ENCODE measurements at places on chromosomes 4 and X.

DNA sequence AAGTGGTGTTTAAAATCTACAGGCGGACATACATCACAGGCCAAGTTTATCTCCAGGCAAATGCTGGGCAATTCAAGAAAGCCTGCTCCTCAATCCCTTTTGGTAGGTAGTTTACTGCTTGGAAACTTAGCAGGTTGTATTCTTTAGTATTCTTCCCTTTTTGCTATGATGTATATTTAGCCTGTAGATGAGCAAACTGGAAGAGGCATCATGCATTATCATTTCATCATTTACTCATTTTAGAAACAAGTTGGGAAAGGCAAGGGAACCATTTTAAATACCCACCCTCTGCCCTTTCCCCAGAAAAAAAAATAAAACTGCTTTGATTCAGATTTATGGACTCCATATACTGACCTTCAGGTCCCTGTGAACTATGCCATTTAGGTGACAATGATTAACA, 213.2 kb downstream of the CAMK2D start:
- no peak for DNase-seq

DNA sequence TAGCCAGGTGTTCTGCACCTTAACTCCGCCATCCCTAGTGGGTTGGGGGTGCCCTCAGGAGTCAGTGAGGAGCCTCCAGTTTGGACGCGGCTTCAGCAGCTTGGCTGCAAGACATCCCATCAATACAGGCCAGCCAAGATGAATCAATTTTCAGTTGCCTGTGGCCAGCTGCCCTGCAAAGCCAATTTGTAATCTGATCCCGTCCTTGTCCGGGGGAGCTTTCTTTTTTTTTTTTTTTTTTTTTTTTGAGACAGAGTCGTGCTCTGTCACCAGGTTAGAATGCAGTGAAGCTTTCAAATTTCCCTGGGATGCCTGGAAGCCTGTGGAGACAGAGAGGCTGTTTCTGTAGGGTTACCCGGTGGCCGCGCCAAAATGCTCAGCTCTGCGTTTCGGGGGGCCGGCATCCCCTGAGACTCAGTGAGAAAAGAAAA, 192.5 kb downstream of the ASMT start:
- no peak for DNase-seq

DNA sequence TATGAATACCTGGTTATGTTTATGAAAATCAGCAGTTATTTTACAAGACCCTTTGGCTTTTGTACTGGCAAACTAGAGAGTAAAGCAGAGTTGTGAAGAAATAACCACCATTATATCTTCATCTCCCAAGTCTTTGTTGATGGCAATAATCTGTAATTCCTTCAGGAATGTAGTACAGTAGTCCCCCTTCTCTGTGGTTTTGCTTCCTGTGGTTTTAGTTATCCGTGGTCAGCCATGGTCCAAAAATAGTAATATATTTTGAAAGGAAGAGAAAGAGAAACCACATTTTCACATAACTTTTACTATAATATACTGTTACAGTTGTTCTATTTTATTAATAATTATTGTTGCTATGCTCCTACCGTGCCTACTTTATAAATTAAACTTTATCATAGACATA, 27.8 kb downstream of the BANK1 start:
- no peak for DNase-seq

DNA sequence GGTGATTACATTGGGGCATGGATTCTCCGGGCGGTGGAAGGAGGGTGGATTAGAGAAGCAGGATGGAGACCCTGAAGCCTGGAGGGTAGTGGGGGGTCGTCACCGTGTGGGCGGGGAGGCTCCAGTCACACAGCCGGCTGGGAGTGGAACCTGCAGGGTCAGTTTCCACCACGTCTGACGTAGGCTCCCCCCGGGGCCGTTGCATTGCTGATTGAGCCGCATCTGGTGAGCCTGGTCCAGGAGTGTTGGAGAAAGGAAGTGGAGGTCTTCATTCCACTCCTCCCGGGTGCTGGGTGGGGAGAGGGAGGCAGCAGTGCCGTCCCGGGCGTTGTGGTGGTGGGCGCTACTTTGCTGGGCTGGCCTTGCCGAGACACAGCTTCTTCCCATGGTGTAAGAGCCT, 28.1 kb downstream of the TBC1D14 start:
- no peak for DNase-seq

DNA sequence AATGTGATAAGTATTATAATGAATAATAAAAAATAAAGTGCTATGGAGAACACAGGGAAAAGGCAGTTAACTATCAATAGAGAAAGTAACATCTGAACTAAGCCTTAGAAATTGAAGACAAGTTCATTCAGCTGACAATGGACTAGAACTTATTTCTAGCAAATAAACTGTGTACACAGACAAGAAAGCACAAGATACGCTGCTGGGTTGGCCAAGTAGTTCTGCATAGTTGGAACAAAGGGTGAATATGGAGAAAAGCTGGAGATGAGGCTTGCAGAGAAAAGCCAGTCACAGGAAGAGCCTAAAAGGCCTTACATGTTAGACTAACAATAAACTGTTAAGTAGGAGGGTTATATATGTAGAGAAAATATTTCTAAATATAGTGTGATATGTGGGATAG, 71.2 kb downstream of the WDFY3 start:
- no peak for DNase-seq

GRCh38 chrX:17597836-17598439, 139.4 kb upstream of the SCML1 start:
- no peak for DNase-seq

DNA sequence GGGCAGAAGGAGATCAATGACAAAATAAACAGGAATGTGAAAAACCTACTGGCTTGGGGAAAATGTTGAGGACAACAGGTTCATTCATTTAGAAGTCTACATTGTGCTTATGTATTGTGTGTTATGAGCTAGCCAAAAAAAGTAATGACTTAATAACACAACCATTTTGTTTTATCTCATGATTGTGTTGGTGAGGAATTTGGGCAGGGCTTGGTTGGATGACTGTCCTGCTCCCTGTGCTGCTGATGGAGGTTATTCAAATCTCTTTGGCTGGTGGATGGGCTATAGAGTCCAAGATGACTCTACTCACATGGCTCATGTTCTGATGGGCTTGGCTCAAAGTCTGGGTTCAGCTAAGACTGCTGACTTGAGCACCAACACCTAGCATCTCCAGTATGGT, 116.3 kb downstream of the HS3ST1 start:
- DNase-seq = no peak

GRCh38 chr4:163167333-163167626, 590 bp upstream of the NAF1 start:
- no peak for DNase-seq

DNA sequence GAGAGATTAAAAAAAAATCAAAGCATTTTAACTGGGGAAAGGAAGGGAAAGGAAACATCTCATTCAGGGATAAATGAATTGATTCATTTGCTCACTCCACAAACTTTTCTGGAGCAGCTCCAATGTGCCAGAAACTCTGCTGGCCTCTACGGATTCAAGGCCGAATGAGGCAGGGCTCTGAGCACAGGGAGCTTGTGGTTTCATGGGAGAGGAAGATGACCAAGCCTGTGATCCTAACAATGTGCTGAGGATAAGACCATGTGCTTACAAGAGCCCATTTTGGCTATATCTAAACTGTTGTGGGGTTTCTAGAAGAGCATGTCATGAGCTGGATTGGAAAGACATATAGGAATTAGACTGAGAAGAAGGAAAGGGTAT, 137.5 kb downstream of the ZNF674 start:
- no peak for DNase-seq

DNA sequence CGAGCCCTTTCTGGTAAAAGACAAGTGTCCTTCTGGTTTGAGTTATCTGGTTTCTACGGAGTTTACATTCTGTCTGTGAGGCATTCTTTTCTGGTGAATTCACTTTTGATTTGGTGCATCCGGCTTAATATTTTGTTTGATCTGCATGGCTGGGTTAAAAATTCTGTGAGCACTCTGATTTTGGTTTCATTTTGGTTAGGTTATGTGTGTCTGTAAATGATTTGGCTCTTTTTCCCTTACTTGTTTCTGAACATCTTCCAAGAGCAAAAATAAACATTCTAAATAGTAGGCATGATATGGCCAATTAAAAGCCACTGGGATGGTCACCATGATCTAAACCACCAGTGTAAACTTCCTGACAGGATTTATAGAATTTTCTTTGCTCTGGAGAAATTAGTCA, 85.7 kb upstream of the PTPN13 start:
- no peak for DNase-seq

- DNase-seq = no peak
These were observed 355.4 kb upstream of the NDST3 start for GRCh38 chr4:117678861-117679260.

- no peak for DNase-seq
These were observed 140.4 kb downstream of the ZNF674 start for GRCh38 chrX:46404774-46405173.

- no peak for DNase-seq
These were observed 107.0 kb downstream of the LDB2 start for GRCh38 chr4:16791460-16791859.

GRCh38 chr4:183610033-183610432, 49.0 kb downstream of the RWDD4 start:
- no peak for DNase-seq

GRCh38 chr4:16757080-16757521, 141.3 kb downstream of the LDB2 start:
- no peak for DNase-seq

DNA sequence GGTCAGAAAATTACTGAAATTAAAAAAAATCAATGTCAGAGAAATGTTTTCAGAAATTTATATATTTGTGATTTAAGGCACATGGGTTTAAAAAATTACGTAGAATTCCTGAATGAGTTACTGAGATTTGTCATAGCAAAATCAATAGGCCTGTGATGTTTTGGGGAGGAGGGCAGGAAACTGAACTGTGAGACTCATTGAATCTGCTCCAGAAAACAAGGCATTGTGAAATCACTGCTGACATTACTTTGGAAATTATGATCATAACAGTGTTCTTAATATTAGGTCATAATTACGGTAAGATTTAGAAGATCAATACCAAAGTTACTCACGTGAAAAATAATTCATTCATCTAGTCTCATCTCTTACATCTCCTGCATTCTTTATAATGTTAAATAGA, 5.3 kb downstream of the FGF5 start:
- no peak for DNase-seq

GRCh38 chr4:77629885-77630284, 24.3 kb downstream of the CXCL13 start:
- DNase-seq = no peak

DNA sequence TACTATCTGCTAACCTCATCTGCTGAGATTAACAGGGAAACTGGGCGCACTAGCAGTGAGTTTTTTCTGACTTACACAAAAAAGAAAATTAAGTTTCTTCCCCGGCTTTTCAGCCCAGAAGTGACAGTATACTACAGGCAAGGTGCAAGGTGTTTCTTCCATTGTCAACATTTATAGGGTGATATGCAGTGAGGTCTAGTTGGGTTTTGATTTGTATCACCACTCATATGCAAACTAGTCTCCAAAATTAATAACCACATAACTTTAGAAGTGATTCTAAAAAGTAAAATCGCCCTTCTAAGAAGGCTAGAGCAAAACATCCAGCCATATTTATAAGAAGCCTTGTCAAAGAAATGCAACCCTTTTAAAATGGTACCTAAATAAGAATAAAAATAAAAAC, 640.1 kb downstream of the ARAP2 start:
- no peak for DNase-seq

DNA sequence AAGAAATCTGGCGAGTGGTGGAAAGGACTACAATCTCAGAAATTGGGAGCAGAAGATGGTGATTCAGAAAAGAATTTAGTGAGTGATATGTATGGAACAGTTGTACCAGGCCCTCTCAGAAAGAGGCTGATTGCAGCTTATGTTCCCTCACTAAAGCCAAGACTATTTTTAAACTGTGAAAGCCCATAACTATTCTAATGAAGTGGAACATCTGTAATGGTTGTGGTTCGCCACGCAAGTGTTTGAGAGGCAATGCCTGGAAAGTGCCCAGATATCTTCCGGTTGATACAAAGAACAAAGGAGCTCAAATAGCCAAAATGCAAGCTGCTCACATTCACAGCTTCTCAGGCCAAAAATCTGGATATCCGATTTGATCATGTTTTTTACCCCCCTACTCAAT, 1250.7 kb downstream of the RAPGEF2 start:
- DNase-seq = no peak

DNA sequence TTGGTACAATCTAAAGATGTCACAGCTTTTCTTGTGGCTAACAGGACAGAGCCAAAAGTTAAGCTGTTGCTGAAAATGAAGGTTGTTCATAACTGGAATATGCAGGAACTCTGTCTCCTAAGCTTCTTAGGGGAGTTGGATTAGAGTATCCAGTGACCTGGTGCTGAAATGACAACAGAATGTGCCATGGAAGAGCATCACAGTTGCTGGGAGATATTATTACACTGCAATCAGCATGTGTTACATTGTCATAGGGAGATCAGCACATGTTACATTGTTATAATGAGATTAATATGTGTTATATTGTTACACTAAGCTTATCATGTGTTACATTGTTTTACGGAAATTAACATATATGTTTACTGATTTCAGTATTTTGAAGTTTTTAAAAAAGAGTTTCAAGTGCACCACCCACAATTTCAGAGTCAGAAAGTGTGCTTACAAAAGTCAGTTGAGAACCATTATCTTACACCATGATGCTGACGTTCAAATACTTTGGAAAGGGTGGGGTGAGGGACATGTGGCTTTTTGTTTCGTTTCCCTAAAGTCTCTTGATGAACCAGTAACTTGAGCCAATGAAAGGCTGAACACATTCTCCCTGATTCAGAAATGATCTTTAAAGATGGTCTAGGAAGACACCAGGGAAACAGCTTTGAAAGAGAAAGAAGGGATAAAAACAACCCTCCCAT, 113.4 kb downstream of the DRD5 start:
- DNase-seq = no peak

- DNase-seq = no peak
These were observed 29.8 kb downstream of the UGT2B7 start for GRCh38 chr4:69126024-69126423.

DNA sequence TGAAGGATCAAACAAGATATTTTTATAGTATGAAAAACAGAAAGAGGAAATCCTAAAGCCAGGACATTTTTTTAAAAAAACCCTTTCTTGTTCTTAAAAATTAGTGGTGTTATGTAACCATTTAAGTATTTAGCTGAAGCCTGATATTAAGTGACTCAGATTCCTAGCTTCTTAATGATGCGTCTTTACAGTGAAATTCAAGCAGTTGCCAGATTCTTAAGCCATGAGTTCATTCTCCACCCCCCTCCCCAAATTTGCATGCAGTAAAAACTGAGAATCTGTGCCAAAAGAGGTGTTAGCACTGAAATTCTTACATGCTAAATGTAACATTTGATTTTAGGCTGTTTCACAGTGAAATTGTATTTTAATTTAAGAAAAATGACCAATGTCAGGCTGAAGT, 180.8 kb downstream of the RAPGEF2 start:
- DNase-seq = no peak

GRCh38 chr4:102994803-102995202, 24.7 kb downstream of the SLC9B1 start:
- DNase-seq = no peak

GRCh38 chr4:148850257-148850995, 408.2 kb upstream of the NR3C2 start:
- DNase-seq = no peak

GRCh38 chr4:53015681-53016080, 153.6 kb downstream of the RASL11B start:
- no peak for DNase-seq

GRCh38 chr4:80295336-80295735, 28.9 kb downstream of the FGF5 start:
- DNase-seq = no peak

- DNase-seq = no peak
These were observed 2.1 kb downstream of the PPP3CA start for GRCh38 chr4:101345271-101345595.

GRCh38 chr4:94448815-94449375, 2.8 kb upstream of the PDLIM5 start:
- no peak for DNase-seq

GRCh38 chrX:3548765-3549391, 164.6 kb downstream of the PRKX start:
- DNase-seq = no peak

- no peak for DNase-seq
These were observed 82.0 kb upstream of the FREM3 start for GRCh38 chr4:143782521-143782920.
